ENCODE measurements at places on chromosomes 6 and 20.
A peak's percentile ranks its signal among the peaks of the same experiment; 100 is the strongest.

DNA sequence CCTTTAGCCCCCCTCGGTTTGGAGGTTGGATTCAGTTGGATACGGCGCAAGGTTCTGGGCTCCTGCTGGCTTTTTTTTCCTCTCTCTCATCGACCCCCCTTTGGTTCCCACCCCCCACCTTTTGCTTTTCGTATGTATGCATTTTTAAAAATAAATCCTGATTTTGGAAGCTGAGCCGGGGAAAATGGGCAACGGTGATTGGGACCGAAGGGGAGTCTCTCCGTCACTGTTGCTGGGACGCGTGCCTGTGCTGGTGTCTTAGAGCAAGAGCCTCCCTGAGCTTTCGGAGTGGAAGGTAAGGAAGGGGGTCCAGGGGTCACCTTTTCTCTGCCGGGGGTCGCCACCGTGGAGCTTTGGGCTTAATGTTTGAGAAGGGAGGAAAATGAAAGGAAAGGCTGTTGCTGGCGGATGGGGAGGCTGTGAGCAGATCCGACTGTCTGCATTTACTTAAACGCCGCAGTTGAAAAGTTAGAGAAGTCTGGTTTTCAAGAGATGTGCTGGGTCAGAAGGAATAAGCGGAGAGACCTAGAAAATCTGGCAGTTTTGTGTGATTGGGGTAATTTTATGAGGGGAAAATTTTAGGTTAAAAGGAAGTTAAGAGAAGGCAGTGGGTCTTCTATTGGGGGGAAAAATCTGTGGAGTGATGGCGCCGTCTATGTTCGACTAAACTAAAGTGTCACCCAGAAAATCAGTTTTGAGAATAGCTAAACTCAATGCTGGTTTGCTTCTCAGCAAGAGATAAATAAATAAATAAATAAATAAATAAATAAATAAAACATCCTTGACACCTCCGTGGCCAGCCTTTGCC, 828 bp downstream of the ADGRB3 start:
- DNase-seq: peak; percentile 30
- H3K27ac ChIP-seq: no peak overlapping the region
- no peaks in the 10 kb centered on the region for H3K4me1 ChIP-seq

GRCh38 chr6:169811521-169812256, 60.3 kb downstream of the ERMARD start:
- no peak overlapping the region for H3K27ac ChIP-seq
- H3K4me1 ChIP-seq: no peaks in the 10 kb centered on the region
- H3K4me3 ChIP-seq: no peak overlapping the region
- no peaks in the 10 kb centered on the region for H3K36me3 ChIP-seq
- H3K27me3 ChIP-seq: no peaks in the 10 kb centered on the region

- H3K27ac ChIP-seq: no peak overlapping the region
- H3K4me1 ChIP-seq: no peaks in the 10 kb centered on the region
- H3K27me3 ChIP-seq: no peaks in the 10 kb centered on the region
- H3K4me3 ChIP-seq: no peak overlapping the region
- no peaks in the 10 kb centered on the region for H3K36me3 ChIP-seq
Observed at GRCh38 chr6:153085239-153085638, 45.8 kb downstream of the RGS17 start.

- H3K4me3 ChIP-seq: no peak overlapping the region
- DNase-seq: no peak
- H3K36me3 ChIP-seq: no peaks in the 10 kb centered on the region
- H3K4me1 ChIP-seq: no peaks in the 10 kb centered on the region
Observed at GRCh38 chr6:87747646-87748045, 45.6 kb upstream of the AKIRIN2 start.

- H3K4me3 ChIP-seq: no peak overlapping the region
- no peak overlapping the region for H3K27ac ChIP-seq
- no peaks in the 10 kb centered on the region for H3K27me3 ChIP-seq
- DNase-seq: no peak
Observed at GRCh38 chr6:12537389-12537788, 179.2 kb upstream of the PHACTR1 start.

GRCh38 chr6:129759796-129760605, 50.0 kb upstream of the ARHGAP18 start:
- DNase-seq: no peak
- H3K36me3 ChIP-seq: no peaks in the 10 kb centered on the region

DNA sequence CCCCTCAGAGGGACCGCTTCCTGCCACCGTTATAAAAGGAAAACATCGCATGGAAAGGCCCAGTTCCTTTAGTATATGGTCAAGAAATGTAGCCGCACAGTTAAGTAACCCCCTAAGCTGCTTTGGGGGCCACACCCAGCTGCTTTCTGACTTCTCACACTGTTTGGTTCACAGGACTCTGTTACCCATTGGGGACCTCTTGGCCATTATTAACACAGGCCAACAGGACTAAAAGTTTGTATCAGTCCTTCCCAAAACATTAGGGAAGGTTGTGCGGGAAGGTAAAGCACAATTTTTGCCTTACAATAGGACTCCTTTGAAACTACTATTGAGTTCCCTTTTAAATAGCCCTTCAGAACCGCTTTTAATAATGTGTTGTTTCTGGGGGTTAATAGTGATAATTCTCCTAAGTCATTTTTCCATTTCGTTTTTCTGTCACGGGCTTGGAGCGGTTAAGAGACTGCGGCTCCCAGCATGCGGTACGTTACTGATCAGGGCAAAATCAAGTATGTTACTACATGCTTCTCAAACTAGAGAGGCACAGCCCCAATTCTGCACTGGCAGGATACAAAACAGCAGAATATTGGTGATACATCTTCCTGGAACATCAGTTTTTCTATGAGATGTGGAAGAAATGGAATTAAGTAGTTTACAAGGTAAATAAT, 668 bp upstream of the RPP40 start:
- H3K4me1 ChIP-seq: no peaks in the 10 kb centered on the region
- H3K27me3 ChIP-seq: no peaks in the 10 kb centered on the region
- peak overlapping the region; percentile 64 for H3K4me3 ChIP-seq
- no peaks in the 10 kb centered on the region for H3K36me3 ChIP-seq
- no peak for DNase-seq
- H3K27ac ChIP-seq: peak overlapping the region; percentile 79

DNA sequence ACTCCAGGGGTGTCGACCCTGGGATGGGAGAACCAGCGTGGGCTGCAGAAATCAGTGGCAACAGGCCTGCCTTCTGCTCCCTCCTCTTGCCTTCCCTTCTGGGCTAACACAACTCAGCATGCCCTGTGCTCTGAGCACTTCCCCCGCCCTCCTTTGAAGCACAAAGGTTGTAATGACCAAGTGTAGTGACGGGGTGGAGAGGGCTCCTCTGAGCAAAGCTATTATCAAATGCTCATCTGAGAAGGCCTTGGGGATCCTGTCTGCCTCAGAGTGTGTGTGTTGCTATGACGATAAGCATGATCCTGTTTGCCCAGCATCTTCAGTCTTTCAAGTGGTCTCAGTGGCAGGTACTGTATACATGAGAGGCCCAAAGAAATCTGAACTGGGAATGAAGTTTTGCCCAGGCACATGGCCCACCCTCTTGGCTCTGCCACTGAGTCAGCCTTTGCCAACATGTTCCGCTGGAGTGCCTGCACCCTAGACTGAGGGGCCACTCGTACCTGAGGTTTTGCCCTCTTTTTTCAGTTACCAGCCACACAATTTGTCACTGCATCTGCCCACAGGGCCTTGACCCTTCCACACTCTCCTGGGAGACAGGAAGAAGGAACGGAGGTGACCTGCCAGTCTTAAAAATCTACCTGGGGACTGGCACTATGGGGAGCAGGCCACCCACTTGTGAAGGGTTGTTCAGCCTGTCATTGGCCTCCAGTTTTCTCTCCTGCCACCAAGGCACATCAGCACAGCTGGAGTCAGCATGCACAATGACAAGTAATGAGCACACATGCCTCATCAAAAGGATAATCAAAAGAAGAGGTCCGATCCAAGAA, 74.5 kb downstream of the GFOD1 start:
- no peak for DNase-seq
- H3K4me3 ChIP-seq: no peak overlapping the region

- no peak for DNase-seq
- no peaks in the 10 kb centered on the region for H3K36me3 ChIP-seq
- no peak overlapping the region for H3K4me3 ChIP-seq
- H3K4me1 ChIP-seq: no peaks in the 10 kb centered on the region
Observed at GRCh38 chr20:50232651-50233324, 42.2 kb downstream of the CEBPB start.

DNA sequence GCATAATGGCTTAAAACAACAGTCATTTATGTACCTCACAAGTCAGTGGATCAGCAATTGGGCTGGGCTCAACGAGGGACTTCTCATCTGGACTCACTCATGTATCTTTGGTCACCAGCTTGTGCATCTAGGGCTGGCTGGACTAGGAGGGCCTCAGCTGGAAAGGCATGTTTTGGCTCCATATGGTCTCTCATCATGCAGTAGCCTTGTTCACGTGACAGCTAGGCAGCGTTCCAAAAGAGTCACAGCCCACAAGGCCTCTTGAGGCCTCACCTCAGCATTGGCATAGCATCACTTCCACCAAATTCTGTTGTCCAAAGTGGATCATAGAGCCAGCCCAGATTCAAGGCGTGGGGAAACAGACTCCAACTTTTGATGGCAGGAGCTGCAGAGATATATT, 110.1 kb downstream of the MAFB start:
- DNase-seq: no peak
- H3K27ac ChIP-seq: no peak overlapping the region
- H3K36me3 ChIP-seq: no peaks in the 10 kb centered on the region
- H3K4me1 ChIP-seq: no peaks in the 10 kb centered on the region
- H3K27me3 ChIP-seq: no peaks in the 10 kb centered on the region
- H3K4me3 ChIP-seq: no peak overlapping the region

DNA sequence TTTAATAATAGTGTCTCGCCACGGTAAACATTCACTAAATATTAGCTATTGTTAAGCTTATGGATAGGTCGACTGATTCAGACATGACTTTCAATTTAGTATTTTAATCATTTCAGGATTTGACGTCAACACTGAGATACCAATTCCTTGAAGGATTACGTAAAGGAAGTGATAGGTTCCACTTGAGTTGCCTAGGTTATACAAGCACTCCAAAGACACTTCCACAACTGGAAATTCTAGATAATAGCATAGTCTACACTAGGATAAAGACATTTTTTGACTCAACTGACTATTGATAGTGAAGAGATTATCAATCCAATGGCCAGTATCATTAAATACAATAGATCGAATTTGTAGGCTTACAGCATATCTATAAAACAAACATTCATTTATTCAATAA, 63.9 kb upstream of the NHSL1 start:
- no peaks in the 10 kb centered on the region for H3K36me3 ChIP-seq
- H3K27ac ChIP-seq: no peak overlapping the region
- H3K4me1 ChIP-seq: no peaks in the 10 kb centered on the region
- DNase-seq: no peak
- no peaks in the 10 kb centered on the region for H3K27me3 ChIP-seq
- H3K4me3 ChIP-seq: no peak overlapping the region

GRCh38 chr20:53001498-53002301, 29.5 kb downstream of the TSHZ2 start:
- H3K4me3 ChIP-seq: no peak overlapping the region
- no peaks in the 10 kb centered on the region for H3K36me3 ChIP-seq
- H3K27ac ChIP-seq: no peak overlapping the region
- peaks cover 7% of the 10 kb centered on the region for H3K4me1 ChIP-seq

- H3K27ac ChIP-seq: peak overlapping the region; percentile 83
- H3K4me3 ChIP-seq: no peak overlapping the region
Observed at GRCh38 chr6:111683749-111684267, 78.1 kb upstream of the TRAF3IP2 start.

DNA sequence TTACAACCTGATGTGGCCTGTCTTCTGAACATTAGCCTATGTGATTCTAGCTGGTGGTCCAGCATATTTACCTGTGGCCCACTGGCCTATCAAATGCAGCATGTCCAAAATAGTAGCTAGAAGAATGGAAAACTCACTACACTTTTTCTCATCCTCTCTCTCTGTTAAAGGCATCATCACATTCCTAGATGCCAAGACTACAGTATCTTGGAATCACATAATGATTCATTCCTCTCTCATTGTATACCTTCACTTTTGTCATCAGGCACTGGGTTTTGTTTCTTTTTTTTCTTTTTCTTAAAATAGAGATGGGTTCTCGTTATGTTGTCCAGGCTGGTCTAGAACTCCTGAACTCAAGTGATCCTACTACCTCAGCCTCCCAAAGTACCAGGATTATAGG, 45.0 kb downstream of the FAM83B start:
- H3K4me1 ChIP-seq: no peaks in the 10 kb centered on the region
- DNase-seq: no peak
- no peak overlapping the region for H3K4me3 ChIP-seq

DNA sequence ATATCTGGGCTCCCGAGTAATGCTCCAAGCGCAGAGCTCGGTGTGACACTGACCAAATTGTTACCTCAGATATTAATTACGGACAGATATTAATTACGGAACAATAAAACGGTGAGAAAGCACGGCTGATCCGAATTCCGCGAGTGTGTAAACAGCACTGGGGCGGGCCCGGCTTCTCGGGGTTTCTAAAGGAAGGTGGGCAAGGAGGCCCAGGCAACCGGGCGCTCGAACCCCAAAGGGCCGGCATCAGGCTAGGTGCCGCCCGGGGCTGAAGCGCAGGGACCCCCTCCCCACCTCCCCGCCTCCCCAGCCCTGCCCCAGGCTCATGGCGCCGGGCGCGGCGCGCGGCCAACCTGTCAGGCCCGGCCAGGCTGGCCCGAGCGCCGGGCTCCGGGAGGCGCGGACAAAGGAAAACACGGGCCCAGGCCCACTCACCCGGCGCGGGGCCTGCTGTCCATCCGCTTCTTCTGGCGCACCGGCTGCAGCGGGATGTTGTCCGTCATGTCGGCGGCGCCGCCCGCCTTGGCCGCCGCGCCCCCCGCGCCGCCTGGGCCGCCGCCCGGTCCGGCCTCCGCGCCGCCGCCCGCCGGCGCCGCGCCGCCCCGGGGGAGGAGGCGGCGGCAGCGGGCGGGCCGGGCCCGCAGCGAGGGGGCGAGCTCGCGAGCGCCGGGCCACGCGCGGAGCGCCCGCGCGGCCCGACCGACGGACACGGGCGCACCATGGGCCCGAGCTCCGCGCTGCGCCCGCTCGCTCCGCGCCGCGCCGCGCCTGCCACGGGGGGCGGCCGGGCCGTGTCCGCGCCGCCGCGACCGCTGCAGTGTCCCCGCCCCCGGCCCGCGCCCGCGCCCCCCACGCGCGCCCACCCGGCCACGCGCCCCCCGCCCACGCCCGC, at the start of gene ATP9A:
Gene ATP9A (minus strand): TSS at position 524 of the 892 bp plus-strand sequence. CDS start 21 bp downstream, at position 503.
- peak within 1 kb of the TSS; percentile 77 for H3K4me3 ChIP-seq
- H3K36me3 ChIP-seq: no peaks in the 10 kb centered on the region
- peaks cover 5% of the 10 kb centered on the region for H3K4me1 ChIP-seq
- no peaks in the 10 kb centered on the region for H3K27me3 ChIP-seq

GRCh38 chr20:45399018-45399417, 9.1 kb upstream of the DBNDD2 start:
- DNase-seq: no peak
- no peaks in the 10 kb centered on the region for H3K36me3 ChIP-seq
- no peak overlapping the region for H3K27ac ChIP-seq
- no peak overlapping the region for H3K4me3 ChIP-seq

DNA sequence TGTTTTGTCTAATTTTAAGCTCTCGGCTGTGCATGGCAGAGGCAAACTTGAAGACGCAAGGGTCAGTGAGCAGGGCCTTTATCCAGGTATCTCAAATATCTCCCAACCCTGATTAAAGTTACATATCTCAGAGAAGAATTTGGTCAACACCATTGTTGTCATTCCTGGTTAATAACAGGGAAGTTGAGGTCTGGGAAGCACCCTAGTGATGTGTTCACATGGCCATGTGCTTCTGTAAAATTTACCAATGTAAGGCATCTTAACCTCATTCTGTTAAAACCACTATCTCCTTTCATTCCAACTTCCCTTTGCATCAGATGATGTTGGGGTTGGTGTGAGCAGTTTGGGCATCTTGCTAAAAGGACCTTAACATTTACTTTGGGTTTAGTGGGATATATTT, 4.0 kb upstream of the FAM110A start:
- no peak for DNase-seq
- H3K4me1 ChIP-seq: no peaks in the 10 kb centered on the region
- H3K4me3 ChIP-seq: no peak overlapping the region
- no peaks in the 10 kb centered on the region for H3K27me3 ChIP-seq
- no peak overlapping the region for H3K27ac ChIP-seq
